EH (cell line): ENCODE measurements at places on chromosomes 4 and X.
A peak's percentile ranks its signal among the peaks of the same experiment; 100 is the strongest.

DNA sequence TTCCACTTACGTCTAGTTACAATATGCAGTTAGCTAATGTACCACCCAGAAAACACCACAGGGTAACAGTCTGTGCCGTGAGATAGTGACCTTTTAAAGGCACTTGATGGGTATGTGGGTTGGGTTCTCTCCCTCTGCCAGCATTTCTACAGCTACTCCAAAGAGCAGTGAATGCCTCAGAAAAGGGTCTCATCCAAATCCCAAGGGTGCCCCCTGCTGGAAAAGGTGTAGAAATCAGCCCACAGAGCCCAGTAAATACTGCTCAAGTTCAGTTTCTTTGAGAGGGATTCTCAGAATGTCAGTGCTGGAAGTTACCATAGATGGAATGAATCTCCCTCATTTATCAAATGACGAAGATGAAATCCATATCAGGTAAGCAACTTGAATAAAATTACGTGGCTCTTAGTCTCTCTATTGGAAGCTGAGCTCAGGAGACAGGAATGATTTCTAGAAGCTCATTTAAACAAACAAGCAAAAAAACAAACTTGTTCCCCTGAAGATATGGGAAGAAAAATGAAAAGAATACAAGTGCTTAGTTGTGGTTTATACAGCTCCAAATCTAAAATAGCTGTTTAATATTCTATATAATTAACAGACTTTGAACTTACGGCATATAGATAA is 9.5 kb downstream of the RNF175 start:
- peak; percentile 72 for DNase-seq

- DNase-seq = peak; percentile 1
Observed at GRCh38 chr4:127446427-127446885, 186.3 kb upstream of the INTU start.

GRCh38 chr4:74934016-74934831 is 1.3 kb downstream of the PARM1 start:
- DNase-seq = peak; percentile 15

DNA sequence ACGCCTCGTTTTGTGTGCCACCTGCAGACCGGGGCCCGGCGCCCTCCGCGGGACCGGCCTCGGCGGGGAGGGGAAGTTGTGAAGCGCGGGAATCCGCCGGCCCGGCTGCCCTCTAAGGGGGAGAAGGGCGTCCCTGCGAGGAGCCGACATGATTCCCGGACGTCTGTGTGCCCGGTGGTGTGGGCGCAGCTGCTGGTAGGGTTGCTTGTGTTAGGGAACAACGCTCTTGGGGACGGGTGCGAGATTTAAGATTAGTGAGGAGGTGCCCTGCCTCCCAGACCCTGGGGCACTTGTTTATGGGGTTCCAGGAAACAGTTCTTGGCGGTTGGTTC is 627 bp downstream of the CDKN2AIP start:
- DNase-seq = peak; percentile 36

GRCh38 chr4:77821775-77822174 is 2.6 kb upstream of the CNOT6L start:
- no peak for DNase-seq

DNA sequence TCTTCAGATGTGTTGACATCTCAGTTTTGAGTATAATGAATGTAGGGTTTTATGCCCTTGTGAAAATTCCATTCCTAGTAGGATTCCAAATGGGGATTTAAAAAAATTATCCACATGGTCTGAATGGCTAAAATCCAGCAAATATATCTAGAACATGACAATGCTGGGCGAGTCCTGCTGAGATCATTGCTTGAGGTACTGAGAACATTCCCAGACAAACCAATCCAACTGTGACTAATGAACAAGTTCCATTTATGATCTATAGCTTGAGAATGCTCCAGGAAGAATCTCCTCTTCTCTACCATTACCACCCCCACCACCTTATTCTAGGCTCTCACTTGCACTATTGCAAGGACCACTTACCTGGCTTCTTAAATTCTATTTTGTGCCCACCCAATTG is 77.2 kb upstream of the IL1RAPL2 start:
- DNase-seq = no peak

DNA sequence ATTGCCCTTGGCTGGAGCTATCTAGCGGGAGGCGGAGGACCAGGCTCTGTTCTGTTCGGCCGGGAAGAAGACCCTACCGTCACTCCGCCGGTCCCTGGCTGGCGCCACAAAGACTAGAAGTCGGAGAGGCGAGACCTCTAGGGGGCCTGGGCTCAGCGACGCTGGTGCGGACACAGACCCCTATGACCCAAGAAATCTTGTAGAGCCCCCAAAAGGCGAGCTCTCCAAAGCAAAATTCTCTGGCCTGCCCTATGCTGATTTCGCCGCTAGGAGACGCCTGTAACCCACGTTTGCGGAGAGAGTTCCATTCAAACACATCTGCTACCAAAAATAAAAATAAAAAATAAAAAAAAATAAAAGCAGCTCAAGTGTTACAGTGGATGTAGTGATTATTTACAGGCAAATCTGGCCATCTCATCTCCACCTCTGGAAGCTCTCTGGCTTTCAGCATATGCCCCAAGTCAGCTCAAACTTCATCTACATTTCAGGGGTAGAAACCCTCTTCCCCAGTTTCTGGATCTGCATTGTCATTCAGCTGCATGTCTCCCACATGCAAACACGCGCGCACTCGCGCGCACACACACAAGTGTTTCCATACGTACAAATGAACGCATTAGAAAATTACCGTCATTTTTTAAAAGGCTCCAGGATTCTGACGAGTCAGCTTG is 2.4 kb upstream of the PCDH10 start:
- DNase-seq = peak; percentile 58

DNA sequence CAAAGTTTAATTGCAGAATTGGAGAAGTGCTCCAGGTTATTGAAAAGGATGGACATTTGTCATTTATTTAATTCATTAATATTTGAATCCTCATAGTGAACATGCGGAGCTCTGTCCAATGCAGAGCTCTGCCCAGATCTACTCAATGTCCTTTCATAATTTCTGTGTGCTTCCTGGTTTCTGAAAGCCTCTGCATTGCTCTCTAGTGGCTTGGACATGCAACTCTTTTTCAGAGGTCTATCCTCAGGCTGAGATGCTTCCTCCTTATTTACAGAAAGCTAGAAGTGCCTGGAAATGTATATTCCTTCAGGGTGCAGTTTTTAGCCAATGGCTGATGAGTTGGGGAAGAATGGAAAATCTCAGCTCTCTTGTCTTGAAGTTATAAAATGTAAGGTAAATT is 786.1 kb upstream of the AADAT start:
- no peak for DNase-seq

GRCh38 chr4:88998001-88998400 is 59.0 kb downstream of the FAM13A start:
- DNase-seq = no peak

GRCh38 chrX:71859637-71860036 is 51.0 kb upstream of the NHSL2 start:
- peak; percentile 46 for DNase-seq

- peak; percentile 88 for DNase-seq
Observed at GRCh38 chr4:102620697-102621497, 119.7 kb downstream of the NFKB1 start.

DNA sequence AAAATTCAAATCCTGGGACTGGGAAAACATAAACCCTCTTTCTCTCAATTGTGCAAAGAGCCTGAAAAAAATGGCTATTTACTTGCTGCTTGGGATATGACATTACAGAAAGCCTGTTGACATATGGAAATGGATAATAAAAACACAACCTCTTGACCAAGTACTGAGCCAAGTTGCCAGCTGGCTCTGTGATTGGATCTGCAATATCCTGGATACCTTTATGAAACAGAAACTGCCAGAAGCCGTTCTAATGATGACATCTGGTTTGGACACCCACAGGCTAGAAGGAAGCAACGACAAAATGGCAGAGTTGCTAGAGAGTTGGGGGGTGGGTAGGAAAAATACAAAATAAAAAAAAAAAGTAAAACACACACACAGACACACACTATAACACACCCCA is 481.4 kb downstream of the FAT4 start:
- DNase-seq = no peak

DNA sequence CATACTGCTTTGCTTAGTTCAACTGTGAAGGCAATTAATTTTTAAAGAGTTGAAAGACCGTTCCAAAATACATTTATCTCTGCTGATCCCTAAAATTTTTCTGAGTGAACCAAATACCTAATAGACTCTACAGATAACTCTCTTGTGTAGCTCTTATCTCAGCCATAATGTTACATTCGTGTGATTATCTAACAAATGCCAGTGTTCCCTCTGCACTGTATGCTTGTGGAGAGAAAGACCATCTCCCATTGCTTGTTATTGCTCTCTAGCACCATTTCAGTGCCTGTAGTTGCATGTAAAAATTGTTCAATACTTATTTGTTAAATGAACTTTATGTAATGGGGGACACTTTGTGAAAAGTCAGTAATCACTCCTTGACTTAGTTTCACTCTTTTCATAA is 81.3 kb upstream of the ATOH1 start:
- DNase-seq = no peak

DNA sequence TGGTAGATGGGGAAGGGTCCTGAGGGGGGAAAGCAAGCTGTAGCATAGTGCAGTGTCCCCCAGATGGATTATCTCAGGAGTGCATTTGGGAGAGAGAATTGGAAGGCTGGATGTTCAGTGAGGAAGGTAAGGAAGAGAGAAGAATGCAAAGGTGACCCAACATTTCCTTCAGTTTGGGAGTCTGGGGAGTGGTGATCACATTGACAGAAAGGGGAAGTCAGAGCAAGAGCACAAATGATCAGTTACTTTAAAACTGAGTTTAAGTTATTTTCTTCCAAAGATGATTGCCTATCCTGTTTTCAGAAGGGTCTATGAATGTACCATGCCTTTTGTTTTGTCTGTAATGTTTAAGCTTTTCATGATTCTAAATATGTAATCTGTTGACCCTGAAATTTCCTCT is 47.6 kb downstream of the ARHGAP10 start:
- no peak for DNase-seq

- no peak for DNase-seq
Observed at GRCh38 chr4:168321006-168321405, 2.5 kb upstream of the DDX60 start.

- no peak for DNase-seq
Observed at GRCh38 chr4:69589884-69590283, 49.6 kb downstream of the UGT2A2 start.

GRCh38 chrX:11427453-11428071 is 134.3 kb downstream of the AMELX start:
- peak; percentile 30 for DNase-seq

DNA sequence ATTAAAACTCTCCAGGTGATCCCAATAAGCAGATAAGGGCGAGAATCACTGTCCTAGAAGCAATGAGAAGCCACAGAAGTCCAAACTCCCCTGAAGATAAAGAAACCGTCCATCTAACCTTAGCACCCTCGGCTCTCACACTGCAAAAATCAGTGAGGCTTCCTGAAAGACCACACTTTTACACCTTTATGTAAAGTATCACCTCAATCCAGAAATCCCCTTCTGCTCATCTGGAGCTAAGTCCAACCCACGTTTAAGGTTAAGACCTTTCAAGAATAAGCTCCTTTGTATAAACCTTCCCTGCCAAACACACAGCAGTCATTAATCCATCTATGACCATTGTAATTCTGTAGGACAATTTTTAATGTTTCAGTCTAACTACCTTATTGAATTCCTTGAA is 41.7 kb downstream of the LIN54 start:
- DNase-seq = no peak

GRCh38 chr4:156628858-156629257 is 342.7 kb downstream of the PDGFC start:
- DNase-seq = no peak

- peak; percentile 35 for DNase-seq
Observed at GRCh38 chrX:41090568-41091238, 5.5 kb downstream of the USP9X start.

- DNase-seq = no peak
Observed at GRCh38 chr4:73221734-73222133, 36.9 kb downstream of the ANKRD17 start.

DNA sequence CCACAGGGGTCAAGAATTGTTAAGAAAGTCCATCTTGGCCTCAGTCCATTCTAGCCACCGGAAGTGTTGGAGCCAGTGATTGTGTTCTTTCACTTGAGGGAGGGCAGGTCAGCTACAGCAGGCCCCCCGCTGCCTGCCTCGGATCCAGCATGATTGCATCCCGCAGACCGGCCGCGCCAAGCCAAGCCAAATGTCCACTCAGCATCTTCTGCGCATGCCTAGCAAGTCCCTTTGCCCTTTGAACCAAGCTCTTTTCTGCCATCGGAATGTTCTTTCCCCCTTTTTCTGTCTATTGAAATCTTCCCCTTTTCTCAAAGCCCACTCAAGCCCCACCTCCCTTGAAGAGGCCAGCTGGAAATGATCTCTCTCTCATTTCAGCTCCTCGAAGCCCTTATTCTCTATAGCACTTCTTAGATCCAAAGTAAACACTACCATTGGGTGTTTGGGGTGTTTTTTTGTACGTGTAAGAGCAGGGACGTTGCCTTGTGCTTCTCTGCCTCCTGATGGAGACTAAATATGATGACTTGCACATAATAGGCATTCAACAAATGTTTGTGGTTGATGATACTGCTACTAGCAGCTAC is 147.8 kb upstream of the BCOR start:
- DNase-seq = peak; percentile 44

- peak; percentile 73 for DNase-seq
Observed at GRCh38 chrX:53682885-53683555, 3.5 kb downstream of the HUWE1 start.

- DNase-seq = no peak
Observed at GRCh38 chr4:34766935-34767334, 1477.4 kb downstream of the ARAP2 start.

- no peak for DNase-seq
Observed at GRCh38 chr4:26726655-26727387, 133.8 kb upstream of the STIM2 start.

DNA sequence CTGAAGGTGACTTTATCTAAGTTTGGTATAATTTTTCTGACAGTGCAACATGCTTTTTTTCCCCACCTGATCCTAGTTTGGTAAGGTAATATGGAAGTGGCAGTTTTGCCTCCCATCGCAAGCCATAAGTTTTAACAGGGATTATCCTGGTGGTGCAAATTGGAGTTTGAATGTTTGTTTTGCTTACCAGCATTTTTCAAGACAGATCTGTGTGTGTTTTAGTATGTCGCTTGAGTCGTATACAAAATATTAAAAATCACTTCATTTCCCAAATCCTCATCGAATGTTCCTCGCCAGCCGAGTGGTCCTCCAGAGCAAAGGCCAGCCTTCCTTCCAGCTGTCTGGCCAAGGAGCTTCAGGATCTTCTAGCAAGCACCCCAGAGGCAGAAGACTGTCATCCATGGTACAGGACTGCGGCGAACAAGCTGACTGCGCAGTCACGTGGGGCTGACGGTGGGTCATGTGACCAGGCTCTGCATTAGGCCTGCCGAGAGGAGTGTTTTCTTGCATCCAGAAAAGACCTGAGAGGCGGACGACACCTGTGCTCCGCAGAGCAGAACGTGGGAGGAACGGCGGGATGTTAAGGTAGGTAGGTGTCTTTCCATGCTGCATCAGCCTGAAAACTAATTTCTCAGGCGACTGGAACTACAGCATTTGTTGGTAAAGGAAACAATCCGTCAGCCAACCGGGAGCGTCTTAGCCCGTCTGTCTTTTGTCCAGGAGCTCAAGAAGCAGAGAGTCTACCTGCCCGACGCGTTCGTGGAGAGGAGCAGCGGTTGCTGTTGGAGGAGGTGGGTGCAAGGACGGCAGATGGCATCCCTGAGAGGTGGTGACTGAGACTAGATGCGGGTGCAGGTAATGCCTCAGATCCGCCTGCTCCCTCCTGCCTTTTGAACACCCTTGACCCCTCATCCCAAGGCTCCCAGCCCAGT is at the start of gene GPRASP3:
GPRASP3 (plus strand) TSS at position 507 of the 932 bp plus-strand sequence. CDS start 28,253 bp downstream, outside the sequence.
- peak; percentile 76 for DNase-seq
